Muscle of leg (tissue), 16 donors: ENCODE measurements at places on chromosomes 6 and 20. TPM values are rescaled to one million over a fixed set of nuclear protein-coding genes. Genes with fewer than 3 reads are reported as not detected.

DNA sequence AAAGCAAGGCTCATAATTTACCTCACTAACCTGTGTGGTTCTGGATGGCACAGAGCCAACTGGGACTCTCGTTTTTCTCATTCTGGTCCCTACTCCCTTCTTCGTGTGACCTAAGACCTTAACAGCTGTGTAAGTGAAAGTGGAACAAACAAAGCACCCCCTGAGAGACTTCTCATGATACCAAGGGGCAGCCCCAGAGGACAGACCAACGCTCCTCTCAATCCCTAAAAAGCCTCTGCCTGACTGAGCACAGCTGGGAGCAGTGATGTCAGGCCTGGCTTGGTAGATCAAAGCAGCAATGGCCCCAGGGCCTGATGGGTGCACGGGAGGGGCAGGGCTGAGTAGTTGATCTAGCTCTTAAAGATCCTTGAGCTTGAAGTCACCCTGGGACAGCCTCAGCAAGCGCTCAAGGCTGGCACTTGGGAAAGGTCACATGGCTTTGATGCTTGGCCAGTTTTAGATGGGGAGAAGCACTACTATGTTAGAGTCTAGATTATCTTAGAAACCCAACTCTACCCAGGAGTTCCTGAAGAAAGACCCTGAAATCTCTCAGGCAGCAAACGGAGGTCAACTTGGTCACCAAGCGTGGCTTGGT is 16.2 kb upstream of the TGM2 start:
- DNase-seq: no peak

- DNase-seq: peak; percentile 47
Measured at GRCh38 chr6:47076422-47077344, 34.6 kb upstream of the ADGRF1 start.

DNA sequence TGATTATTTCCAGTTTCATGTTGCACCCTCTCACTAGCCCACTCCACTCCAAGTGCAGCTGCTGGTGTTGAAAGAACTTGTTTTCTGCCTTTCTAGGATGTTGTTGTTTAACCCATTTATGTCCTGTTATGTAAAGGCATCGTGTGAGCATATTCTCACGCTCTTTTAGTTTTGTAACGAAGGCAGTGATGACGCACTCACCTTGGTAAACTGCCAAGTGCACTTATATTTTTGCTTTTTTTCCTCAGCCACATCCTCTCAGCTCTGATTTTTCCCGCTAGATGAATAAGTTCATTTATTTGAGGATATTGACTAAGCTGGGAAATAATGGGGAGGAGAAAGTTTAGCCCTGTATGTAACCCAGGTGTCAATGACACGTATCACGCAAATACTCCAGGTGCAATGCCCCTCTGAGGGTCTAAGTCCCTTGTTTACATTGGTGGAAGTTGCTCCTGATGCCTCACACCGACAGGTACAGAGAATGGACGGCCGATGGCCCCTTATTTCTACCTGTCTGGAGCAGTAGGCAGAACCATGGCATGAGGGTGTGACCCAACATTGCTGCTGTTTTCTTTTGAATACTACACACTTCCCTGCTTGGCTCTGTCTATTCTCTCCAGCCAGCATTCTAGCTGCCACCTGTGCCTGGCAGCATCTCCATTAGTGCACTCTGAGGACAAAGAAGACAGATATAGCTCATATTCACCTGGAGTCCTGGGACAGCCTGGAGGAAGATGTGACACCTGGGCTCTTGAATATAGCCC is 132.7 kb upstream of the SLC24A3 start:
- DNase-seq: peak; percentile 31

The BTN2A1 gene
- total RNA-seq: 13.8 TPM

- peak; percentile 80 for DNase-seq
Measured at GRCh38 chr6:109454496-109455436, 806 bp downstream of the MICAL1 start.

GRCh38 chr20:32509639-32510066 is 75.5 kb downstream of the NOL4L start:
- no peak for DNase-seq

- no peak for DNase-seq
Measured at GRCh38 chr6:27542485-27542884, 69.6 kb upstream of the ZNF184 start.

The HSF2 gene
- total RNA-seq: 30.8 TPM

- DNase-seq: no peak
Measured at GRCh38 chr6:125612345-125612846, 137.0 kb upstream of the HEY2 start.

DNA sequence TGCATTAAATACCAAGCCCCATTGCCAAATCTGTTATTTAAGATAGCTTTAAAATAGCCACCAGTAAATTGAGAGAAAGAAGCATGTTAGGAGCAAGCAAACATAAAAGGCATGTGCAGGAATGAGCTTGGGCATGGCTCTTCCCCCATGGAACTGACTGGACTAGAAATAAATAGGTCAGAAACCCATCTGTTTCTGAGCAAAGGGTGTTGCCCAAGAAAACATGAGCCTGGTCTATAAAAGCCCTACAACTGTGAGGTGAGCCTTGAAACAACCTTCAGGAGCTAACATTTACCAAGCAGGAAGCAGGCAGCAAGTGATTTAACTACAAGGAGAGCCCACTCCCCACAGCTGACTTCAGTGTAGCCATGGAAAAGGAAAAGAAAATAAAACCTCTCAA is 126.3 kb downstream of the C6orf118 start:
- no peak for DNase-seq

GRCh38 chr6:291204-291696 is 1.0 kb upstream of the DUSP22 start:
- DNase-seq: no peak

- peak; percentile 40 for DNase-seq
Measured at GRCh38 chr6:85435851-85436250, 14.0 kb upstream of the NT5E start.

- DNase-seq: no peak
Measured at GRCh38 chr6:167706313-167707109, 120.2 kb upstream of the AFDN start.

- no peak for DNase-seq
Measured at GRCh38 chr6:134402372-134402984, 84.6 kb upstream of the SGK1 start.

GRCh38 chr6:27187231-27188060 is 60.1 kb upstream of the PRSS16 start:
- peak; percentile 9 for DNase-seq

- no peak for DNase-seq
Measured at GRCh38 chr6:132932588-132932987, 118.2 kb downstream of the RPS12 start.

GRCh38 chr6:130223508-130223907 is 757 bp upstream of the SAMD3 start:
- DNase-seq: no peak

The PLAGL1 gene
- total RNA-seq: 105 TPM

DNA sequence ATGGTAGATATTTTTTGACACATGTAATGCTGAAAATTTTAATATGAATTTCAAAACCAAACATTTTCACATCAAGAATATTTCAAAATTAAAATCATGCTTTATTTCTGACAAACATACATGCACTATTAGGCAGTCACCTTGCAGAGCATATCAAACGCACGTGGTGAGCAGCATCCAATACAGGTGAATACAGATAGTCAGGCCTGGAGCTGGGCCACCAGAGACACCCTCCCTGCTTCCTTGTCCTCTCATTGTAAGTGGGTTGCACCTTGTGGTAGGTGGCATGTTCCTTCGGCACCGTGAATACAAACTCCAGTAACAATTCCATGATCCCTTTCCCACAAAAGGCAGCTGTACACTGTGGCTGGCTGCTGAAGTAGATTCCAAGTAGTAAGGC is 8.9 kb downstream of the REV3L start:
- DNase-seq: no peak

The CFAP206 gene
- total RNA-seq: 0.22 TPM

The CRISP2 gene
- not detected for total RNA-seq

- no peak for DNase-seq
Measured at GRCh38 chr6:15246666-15247499, 1.0 kb downstream of the JARID2 start.

GRCh38 chr6:148578489-148578814 is 168.4 kb upstream of the UST start:
- no peak for DNase-seq

DNA sequence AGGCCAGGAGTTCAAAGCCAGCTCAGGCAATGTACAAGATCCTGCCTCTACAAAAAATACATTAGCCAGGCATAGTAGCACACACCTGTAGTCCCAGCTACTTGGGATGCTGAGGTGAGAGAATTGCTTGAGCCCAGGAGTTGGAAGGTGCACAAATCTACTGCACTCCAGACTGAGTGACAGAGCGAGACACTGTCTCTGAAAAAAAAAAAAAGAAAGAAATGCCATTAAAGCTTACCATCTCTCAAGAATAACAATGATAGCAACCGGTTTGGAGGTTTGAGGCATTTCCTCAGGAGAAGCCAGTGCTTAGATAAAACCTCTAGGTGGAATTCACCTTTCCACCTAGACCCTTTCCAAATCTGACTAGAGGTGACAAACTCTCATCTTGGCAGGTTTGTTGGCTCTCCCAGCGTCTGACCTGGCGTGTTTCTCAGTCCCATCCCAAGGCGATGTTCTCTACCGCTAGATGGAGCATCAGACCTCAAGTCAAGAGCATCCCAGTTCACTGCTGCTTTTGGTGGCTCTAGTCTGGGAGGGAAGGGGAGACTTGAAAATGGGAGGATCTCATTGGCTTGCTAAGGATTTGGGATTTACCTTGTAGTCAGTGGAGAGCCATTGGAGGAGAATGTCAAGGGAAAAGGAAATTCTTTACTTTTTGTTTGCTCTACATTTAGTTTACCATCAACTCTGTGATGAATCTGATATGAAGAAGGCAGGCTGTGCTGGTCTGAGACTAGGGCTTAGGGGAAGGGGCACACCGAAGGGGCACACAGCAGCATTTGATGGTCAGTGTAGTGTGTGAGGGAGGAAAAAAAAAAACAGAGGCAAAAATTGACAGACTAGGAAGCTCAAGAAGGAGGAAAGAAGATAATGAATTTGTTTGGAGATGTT is 67.9 kb downstream of the NCOA7 start:
- peak; percentile 70 for DNase-seq

The C6orf58 gene
- 0.09 TPM for total RNA-seq

The B3GALT4 gene
- total RNA-seq: 2.2 TPM

DNA sequence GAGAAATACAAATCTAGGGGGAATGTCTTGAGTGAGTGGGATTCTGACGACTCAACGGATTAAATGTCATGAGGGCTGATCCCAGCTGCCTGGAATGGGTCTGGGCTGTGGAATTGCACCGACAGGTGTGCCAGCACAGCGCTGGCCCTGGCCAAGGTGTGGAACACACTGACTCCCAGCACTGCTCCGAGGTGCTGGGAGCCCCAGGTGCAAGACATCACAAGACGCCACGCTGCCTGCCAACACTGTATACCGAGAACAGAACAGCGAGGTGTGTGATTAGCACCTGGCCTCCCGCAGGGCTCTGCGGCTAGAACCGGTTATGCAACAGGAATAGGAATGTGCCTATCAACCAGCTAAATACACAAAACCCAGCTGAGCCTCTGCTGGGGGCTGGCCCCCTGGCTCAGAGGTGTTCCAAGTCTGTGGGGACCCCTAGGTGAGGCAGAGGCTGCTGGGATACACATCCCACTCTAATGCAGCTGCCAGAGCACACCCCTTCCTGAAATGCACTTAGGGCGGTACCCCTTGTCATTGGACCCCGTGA is 24.8 kb upstream of the APMAP start:
- DNase-seq: no peak

DNA sequence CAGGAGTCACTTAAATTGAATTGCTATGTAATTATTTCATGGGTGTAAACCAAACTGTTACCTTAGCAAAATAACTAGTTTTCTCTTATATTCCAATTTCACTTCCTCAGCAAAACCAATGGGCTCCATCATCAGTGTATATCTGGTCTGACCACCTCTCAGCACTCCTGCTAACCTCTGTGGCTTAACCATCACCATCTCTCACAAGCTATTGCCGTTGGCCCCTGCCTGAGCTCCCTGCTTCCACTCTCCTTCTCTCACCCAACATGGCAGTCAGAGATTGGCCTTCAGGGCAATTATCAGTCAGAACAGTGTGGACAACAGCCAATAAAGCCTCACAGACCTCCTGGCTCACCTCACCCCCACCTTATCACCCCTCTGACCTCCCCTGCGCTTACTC is 124.0 kb downstream of the CARMIL1 start:
- no peak for DNase-seq

DNA sequence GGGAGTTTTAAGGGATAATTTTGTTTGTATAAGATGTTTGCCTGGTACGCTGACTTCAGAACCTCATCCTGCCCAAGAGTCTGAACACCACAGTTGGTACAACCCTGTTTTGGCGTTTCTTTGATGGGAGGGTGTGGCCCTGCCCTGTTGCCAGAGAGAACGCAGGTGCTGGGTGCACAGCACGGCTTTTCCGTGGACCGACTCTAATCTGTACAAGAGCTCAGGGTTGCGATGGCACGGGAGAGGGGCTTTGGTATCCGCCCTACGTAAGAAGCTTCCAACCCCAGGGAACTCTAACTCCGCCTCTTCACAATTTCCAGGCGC is 1.3 kb downstream of the CYP24A1 start:
- DNase-seq: no peak

DNA sequence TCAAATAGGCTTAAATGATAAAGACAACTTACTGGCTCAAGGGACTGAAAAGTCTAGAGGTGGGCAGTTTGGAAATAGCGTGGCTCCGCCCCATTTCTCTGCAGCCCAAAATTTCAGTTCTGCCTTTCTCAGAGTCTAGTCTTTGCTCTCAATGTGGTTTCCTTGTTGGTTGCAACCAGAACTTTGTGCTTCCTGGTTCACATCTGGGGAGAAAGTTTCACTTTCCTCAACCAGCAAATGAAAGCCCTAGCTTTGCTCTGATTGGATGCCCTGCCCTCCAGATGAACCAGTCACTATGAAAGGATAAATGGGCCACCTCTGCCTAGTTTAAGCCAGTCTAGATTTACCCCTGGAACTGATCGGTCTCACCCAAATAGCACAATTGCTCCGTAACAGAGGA is 14.9 kb downstream of the SYCP2L start:
- DNase-seq: peak; percentile 53

DNA sequence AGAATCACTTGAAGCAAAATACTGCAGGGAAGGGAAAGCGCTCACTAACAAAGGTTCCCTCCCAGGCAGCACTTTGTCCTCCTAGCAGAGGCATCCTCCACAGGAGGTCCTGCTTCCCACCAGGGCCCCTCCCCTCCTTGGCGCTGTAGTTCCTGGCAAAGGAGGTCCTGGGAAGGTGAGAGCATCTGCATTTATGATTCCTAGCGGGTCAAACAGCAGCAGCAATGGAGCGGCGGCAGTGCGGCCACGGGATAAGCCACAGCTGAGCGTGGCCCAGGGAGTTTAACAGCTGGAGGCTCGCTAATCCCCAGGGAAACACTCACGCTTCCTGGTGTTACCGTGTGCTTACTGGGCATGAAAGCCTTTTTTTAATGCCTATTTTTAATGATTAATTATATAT is 185.8 kb downstream of the TTLL2 start:
- DNase-seq: no peak

The HUS1B gene
- total RNA-seq: 0.18 TPM

The OR2H1 gene
- total RNA-seq: not detected

DNA sequence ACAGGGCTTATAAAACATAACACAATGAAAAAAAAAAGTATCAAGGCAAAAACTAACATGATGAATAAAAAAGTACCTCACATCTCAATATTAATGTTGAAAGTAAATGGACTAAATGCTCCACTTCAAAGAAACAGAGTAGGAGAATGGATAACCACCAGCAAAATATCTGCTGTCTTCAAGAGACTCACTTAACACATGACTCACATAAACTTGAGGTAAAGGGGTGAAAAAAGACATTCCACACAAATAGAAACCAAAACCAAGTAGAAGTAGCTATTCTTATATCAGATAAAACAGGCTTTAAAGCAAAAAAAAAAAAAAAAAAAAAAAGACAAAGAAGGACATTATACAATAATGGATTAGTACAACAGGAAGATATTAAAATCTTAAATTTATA is 86.9 kb downstream of the TBC1D32 start:
- DNase-seq: no peak

- DNase-seq: peak; percentile 85
Measured at GRCh38 chr6:89970609-89971337, 76.5 kb downstream of the GJA10 start.
